NB4 (cell line): ENCODE measurements at places on chromosomes 1 and 21.

DNA sequence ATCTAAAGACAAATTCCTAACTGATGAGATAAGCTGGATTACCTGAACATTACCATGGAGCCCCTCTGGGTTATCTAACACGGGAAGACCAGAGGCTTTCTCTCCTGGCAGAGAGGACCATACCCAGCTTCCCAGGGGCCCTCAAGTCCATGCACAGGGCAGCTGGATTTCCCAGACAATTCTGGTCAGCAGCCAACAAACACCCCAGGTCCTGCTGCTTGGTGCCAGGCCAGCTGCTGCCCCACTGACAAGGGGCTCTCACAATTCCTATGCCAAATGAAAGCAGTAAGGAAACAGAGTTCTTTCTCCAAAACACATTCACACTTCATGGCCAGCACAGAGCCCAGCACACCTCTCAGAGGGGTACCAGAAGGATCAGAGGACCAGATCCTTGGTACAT, 114.2 kb downstream of the HLCS start:
- no peak for DNase-seq

DNA sequence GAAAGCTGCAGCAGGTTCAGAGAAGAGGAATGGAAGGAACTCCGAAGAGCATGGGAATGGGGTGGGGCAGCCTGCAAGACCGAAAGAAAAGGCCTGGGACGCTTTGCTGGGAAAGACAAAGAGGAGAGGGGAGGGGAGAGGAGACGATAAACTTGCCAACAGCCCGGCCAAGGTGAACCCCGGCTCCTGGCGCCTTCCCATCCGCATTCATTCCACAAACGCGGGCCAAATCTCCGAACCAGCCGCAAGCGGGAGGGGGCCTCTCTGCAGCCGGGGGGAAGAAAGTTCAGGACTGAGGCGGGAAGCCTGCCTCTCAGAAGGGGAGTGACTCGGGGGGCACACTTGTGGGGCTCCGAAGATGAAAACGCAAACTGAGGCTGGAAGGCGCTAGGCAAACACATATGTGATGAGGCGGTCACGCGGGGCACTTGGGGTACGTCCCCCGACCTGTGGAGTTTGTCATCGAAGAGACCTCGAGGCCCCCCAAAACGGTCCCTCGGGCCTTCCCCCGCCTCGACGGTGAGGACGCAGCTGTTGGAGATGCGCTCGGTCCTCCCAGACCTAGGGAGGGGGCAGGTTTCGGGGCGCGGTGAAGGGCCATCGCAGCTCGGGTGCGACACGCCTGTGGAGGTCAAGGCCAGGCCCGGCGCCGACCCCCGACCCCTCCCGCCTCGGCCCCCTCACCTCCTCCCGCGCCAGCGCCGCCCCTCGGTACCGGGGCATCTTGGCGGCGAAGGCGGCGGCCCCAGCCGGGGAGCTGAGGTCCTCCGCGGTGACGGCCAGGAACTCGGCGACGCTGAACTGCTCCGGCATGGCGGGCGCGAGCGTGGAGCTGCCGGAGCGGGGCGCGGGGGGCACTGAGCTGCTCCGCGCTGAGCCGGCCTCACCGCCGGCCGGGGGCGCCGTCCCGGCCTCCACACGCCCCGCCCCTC, at the start of gene ASAP3:
ASAP3 (minus strand) TSS at position 859 of the 932 bp plus-strand sequence; CDS start at position 813, 46 bp downstream.
- no peak for DNase-seq

- no peak for DNase-seq
These were observed 60.6 kb upstream of the CD1D start for GRCh38 chr1:158119976-158120653.

GRCh38 chr1:179805291-179806195, 62.5 kb downstream of the FAM163A start:
- peak; percentile 49 for DNase-seq

GRCh38 chr1:85898861-85899260, 190.6 kb upstream of the ZNHIT6 start:
- no peak for DNase-seq

GRCh38 chr1:107871259-107871658, 93.7 kb downstream of the VAV3 start:
- no peak for DNase-seq

GRCh38 chr1:154593390-154593789, 14.6 kb downstream of the ADAR start:
- DNase-seq: no peak

DNA sequence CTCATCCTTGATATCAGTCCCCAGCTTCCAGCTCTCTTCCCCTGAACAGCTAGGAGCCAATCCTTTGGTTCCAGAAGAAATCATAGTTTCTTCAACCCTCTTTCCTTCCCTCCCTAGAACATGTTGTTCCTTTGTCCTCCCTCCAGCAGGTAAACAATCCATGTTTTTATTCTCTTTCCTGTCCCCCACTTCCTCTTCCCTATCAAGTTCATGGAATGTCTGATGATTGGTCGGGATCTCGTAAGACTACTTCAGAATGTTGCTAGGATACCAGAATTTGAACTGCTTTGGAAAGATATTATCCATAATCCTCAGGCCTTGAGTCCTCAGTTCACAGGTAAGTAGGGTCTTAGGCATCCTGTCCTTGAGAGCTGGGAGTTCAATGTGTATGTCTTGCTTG, 23.1 kb upstream of the SLC27A3 start:
- DNase-seq: no peak

DNA sequence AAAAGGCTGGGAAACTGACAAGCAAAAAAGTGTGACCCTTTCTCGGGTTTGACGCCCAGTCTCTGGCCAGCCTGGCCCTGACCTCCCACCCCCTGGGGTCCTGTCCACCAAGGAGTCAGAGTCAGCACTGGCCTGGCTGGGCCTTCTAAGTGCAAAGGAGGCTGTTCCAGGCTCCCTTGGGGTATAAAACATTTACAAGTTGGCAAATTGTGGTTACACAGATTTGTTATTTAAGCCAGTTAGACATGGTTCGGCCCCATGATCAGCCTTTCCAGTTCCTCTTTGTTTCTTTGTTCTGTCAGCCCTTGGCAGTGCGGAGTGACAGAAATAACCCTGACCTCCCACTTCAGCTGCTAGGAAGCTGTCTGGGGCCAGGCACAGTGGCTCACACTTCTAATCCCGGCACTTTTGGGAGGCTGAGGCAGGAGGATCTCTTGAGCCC, 161.6 kb upstream of the RAB4A start:
- DNase-seq: peak; percentile 57

DNA sequence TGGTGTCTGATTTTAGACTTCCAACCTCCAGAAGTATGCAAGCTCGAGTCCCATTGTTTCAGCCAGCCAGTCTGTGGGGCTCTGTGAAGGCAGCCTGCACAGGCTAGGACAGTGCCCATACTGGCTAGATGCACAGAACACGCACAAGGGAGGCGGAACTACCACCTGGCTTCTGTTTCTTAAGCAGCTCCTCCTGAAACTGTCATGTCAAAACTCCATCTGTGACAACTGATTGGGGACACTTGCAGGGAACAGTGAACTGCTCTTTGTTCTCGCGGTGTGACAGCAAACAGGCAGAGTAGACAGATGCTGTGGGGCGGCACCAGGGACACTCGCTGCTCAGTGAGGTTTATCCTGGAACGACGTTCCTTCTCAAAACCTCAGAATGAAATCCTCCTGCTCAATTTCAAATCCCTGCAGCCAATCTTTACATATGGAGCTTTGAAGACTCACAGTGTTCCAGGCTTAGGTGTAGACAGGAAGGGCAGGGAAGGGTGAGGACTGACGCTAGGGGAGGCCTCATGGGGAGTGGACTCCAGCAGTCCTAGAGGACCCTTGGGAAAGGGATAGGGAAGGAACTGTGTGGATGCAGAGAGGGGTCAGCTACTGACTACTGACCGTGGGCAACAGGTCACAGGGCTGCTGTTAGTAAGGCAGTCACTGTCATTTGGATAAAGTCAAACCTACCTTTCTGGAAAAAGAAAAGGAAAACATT, 73.8 kb downstream of the ERG start:
- DNase-seq: no peak

GRCh38 chr1:7967651-7968050, 6.1 kb downstream of the PARK7 start:
- no peak for DNase-seq

DNA sequence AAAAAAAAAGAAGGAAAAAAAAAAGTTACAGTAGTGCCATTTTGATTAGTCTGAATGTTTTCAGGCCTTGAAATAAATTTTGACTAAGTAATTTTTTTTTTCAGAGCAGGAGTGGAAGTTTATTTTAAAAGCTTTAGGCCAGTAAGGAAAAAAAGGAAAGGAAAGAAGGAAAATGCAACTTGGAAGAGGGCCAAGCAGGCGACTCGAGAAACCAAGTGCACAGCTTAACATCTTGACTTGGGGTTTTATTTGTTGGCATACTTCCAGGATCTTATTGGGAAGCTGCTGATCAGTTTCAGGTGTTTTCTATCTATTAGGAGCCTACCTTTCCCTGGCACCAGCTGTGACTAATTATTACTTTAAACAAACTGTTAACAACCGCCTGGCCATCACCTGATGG, 41.7 kb downstream of the ATF3 start:
- DNase-seq: no peak

GRCh38 chr1:92502247-92502646, 15.5 kb upstream of the GFI1 start:
- no peak for DNase-seq

- peak; percentile 97 for DNase-seq
These were observed 510 bp downstream of the DENND4B start for GRCh38 chr1:153945795-153946621.

- no peak for DNase-seq
These were observed 122.3 kb downstream of the SLC30A10 start for GRCh38 chr1:219806020-219806419.

DNA sequence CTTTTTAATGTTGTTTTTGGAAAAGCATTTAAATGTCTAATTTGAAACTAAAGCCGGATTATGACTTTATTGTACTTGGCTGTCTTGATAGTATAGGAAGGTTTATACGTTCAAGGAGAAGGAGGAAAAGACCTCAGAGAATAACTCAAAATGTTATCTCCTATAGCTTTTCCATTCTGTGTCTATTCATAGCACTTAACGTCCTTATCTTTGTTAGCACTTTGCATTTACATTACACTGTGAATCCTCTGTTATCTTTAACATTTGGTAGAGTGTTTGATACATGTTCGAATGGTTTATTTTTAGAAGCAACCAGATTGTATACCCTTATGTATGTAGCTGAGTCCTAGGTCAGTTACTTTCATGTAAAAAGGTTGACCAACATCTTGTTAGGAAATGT, 50.8 kb upstream of the PODN start:
- DNase-seq: no peak

DNA sequence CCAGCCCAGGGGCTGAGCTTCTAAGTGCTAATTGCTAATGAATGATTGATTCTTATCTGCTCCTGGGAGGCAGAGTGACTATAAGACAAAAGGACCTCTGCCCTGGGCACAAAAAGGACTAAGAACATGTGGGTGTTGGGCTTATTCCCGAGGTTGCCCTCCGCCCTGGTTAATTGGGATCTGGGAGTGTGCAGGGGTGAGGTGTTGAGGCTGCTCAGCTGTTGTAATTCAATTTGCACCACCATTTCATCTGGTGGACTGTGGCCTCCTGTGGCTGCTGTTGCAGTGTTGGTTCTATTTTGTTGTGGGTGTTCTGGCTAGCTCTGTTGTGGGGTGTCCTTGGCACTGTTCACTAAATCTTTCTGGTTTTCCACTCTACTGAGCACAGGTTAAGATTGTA, 13.3 kb downstream of the KNCN start:
- DNase-seq: no peak

DNA sequence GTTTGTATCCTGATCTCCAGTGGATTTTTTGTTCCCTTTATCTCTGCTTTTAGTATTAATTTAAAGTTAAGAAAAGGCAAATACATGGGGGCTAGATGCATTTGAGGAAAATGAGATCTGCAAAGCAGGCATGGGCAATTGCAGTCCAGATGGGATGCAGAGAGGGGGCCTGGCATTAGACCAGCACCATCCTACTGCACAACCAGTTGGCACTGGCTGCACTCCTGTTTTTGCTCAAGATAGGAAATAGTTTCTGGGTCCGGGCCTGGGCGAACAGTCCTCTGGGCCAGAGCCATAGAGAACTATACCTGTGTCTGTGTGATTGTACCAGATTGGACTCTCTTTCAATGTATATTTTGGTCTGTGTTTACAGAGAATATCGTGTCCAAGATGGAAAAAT, 34.0 kb upstream of the LEPR start:
- no peak for DNase-seq

GRCh38 chr1:220370041-220370700, 97.9 kb upstream of the RAB3GAP2 start:
- DNase-seq: no peak

DNA sequence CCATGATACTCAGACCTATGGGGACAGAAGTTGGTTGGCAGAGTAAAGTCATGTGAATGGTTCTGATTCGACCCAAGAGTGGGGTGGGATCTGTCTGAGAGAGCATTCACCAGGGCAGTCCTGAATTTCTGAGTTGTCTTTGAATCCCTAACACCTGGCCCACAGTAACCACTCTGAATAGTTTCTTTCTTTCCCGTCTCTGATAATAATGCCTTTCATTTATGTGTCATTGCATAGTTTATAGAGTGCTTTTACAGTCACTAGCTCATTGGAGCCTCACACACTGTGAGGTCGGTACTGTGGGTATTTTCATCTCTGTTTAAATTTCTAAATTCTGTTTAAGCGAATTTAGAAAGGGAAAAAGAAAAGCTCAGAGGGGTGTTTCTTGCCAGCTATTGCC, 147.1 kb downstream of the C1orf21 start:
- DNase-seq: no peak

GRCh38 chr1:67575861-67576260, 109.1 kb upstream of the GADD45A start:
- DNase-seq: no peak

DNA sequence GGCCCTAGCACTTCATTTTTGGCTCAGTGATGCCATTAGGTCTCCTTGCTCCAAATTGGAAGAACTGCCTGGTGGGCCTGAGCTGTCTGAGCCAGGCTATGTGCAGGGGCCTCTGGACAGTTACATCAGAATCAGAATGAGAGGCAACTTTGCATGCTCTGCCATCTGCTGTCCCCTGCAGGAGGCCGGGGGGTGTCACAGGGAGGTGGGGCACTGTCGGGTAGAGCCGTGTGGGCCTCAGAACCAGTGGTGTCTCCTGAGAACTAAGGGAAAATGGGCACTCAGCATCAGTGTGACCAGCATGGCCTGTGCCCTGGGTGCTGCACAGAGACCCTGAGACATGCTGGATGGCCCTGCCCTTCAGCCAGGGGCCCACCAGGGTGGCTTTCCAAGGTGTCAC, 47.0 kb upstream of the COL6A1 start:
- DNase-seq: no peak

- DNase-seq: no peak
These were observed 148.9 kb upstream of the CTTNBP2NL start for GRCh38 chr1:112247036-112247597.
